Activated CD4-positive, alpha-beta memory T cell treated with anti-CD3 and anti-CD28 coated beads, Interleukin-2, amount 10 ng/mL, durations not matched to agents 7 days and 5 days (primary cell): ENCODE measurements at places on chromosomes 12 and 14.

DNA sequence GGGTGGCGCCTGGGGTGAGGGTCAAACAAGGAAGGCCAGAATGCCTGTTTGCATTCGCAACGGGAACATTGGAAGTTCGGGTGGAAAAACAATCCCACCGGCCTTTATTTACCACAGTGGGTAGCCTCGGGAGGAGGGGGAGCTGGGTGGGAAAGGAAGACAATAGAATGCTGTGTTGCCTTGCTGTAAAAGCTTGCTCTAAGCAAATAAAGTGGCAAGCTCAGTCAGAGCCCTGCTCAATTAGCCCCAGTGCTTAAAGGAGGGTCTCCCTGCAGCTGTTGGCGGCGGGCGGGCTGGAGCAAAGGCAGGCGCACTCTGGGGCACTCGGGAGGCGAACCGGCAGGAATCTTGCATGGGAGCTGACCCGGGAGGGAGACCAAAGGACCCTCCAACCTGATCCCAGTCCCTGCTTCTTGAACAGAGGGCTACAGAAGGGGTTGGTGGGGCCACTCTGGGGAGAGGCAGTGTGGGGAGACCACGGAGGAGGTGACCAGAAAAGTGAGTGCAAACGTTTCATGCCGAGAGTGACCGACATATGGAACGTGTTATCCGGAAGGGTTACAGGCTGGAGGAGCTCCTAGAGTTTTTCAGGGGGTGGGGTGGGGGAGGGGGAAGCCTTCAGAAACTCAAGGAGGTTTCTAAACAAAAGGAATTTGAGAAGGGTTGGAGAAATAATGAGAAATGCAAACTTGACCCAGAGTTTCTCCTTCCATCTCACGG, 48.5 kb downstream of the NTF3 start:
- H3K4me3 ChIP-seq, result no peak overlapping the region
- H3K36me3 ChIP-seq, result no peaks in the 10 kb centered on the region
- H3K27me3 ChIP-seq, result no peaks in the 10 kb centered on the region
- H3K4me1 ChIP-seq, result no peaks in the 10 kb centered on the region
- no peak for DNase-seq

- no peak overlapping the region for H3K27ac ChIP-seq
- DNase-seq, result no peak
- H3K4me3 ChIP-seq, result no peak overlapping the region
- no peaks in the 10 kb centered on the region for H3K4me1 ChIP-seq
Measured at GRCh38 chr14:101233021-101233366, 328.3 kb upstream of the DIO3 start.

DNA sequence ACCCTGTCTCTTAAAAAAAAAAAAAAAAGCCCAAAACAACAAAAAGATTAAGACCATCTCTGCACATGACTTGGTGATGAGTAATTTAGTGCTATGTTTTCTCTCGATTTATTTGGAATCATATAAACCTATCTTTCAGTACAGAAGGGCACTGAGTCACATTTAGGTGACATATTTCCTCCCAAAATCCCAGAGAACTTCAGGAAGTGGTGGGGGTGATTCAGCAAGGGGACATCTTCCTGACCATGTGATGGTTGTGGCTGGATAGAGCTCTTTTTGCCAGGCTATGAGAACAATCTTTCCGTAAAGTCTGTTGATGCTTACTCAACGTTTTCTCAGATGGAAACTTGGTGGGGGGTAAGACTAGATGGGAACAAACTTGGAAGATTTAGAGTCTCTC, 50.0 kb downstream of the PPFIBP1 start:
- no peak overlapping the region for H3K4me3 ChIP-seq
- no peak overlapping the region for H3K27ac ChIP-seq
- DNase-seq, result no peak
- no peaks in the 10 kb centered on the region for H3K4me1 ChIP-seq
- peaks cover under 1% of the 10 kb centered on the region for H3K27me3 ChIP-seq
- H3K36me3 ChIP-seq, result no peaks in the 10 kb centered on the region

GRCh38 chr14:42192738-42193653, 586.3 kb downstream of the LRFN5 start:
- no peaks in the 10 kb centered on the region for H3K4me1 ChIP-seq
- no peak overlapping the region for H3K27ac ChIP-seq
- DNase-seq, result no peak
- no peak overlapping the region for H3K4me3 ChIP-seq
- H3K36me3 ChIP-seq, result no peaks in the 10 kb centered on the region
- no peaks in the 10 kb centered on the region for H3K27me3 ChIP-seq

- no peaks in the 10 kb centered on the region for H3K36me3 ChIP-seq
- DNase-seq, result no peak
- H3K4me1 ChIP-seq, result no peaks in the 10 kb centered on the region
- no peaks in the 10 kb centered on the region for H3K27me3 ChIP-seq
- H3K27ac ChIP-seq, result no peak overlapping the region
Measured at GRCh38 chr12:126095748-126096510, 1030.7 kb downstream of the AACS start.

DNA sequence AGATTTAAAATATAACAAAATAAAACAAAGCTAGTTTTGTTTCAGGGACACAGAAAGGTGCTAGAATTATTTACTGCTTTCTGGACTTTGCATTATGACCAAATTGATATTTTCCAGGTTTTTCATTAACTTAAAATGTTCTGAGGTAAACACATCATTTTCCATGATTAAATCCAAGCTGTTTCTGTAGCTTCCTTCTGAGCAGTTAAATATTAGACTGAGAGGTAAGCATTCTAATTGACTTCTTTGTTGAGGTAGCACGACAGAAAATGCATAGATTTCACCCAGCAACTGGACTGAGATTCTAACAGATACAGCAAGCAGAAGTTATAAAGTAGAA, 98.3 kb downstream of the BMP4 start:
- H3K36me3 ChIP-seq, result no peaks in the 10 kb centered on the region
- no peak for DNase-seq
- no peak overlapping the region for H3K4me3 ChIP-seq
- H3K27ac ChIP-seq, result no peak overlapping the region

- no peak overlapping the region for H3K4me3 ChIP-seq
- peaks cover 48% of the 10 kb centered on the region for H3K4me1 ChIP-seq
- no peak for DNase-seq
- H3K27ac ChIP-seq, result peak overlapping the region; percentile 82
- no peaks in the 10 kb centered on the region for H3K27me3 ChIP-seq
Measured at GRCh38 chr14:35286707-35287106, 5.5 kb upstream of the PSMA6 start.

DNA sequence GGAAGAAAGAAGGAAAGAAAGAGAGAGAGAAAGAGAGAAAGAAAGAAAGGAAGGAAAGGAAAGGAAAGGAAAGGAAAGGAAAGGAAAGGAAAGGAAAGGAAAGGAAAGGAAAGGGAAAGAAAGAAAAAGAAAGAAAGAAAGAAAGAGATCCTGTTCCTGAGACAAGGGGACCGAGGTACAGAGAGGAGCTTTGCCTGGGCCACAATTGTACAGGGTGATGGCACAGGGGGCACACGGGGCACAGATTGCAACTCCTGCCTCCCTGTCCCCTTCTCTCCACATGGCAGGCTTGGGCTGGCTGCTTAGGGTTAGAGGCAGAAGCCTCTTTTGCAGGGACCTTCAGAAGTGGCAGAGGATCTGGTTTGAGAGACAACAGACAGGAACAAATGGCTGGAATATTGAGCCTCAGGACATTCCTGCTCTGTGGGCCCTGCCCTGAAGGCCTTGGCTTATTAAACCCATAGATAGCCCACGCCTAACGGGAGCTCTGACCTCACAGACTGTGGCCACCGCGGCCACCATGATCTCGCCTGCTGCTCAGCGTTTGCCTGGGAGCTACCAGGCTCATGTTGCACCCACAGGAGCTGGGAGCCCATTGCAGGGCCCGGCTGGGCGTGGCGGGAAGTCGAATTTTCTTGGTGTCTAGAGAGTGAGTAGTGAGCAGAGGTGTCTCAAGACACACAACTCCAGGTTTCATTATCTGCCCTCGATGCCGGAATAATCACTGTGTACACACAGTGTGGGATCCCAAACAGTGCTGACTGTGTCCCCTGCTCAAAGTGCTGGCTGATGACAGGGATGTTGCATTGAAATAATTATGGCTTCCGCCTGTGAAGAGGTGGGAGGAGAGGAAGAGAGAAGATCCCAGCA, 147.9 kb upstream of the NCOR2 start:
- no peak overlapping the region for H3K4me3 ChIP-seq
- no peak for DNase-seq
- H3K36me3 ChIP-seq, result no peaks in the 10 kb centered on the region
- H3K27ac ChIP-seq, result no peak overlapping the region
- H3K27me3 ChIP-seq, result peaks cover 58% of the 10 kb centered on the region

DNA sequence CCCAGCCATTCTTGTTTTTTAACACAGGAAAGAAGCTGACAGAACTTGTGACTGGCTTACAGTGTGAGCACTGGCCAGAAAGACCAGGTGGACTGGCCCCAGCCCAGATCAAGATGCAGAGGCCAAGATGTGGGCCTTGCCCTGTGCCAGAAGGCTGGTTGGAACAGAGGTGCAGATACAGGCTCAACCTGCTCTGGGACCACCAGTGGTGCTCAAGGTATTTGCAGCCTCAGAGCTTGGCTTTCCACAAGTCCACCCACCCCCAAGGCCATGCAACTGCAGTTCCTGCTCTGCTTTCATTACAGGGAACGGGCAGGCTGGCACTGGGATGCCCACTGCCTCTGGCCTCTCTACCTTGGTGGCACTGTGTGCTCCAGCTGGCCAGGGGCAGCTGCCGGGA, 23.3 kb downstream of the ZFC3H1 start:
- peaks cover 32% of the 10 kb centered on the region for H3K4me1 ChIP-seq
- DNase-seq, result no peak
- peaks cover 67% of the 10 kb centered on the region for H3K36me3 ChIP-seq
- no peak overlapping the region for H3K27ac ChIP-seq

DNA sequence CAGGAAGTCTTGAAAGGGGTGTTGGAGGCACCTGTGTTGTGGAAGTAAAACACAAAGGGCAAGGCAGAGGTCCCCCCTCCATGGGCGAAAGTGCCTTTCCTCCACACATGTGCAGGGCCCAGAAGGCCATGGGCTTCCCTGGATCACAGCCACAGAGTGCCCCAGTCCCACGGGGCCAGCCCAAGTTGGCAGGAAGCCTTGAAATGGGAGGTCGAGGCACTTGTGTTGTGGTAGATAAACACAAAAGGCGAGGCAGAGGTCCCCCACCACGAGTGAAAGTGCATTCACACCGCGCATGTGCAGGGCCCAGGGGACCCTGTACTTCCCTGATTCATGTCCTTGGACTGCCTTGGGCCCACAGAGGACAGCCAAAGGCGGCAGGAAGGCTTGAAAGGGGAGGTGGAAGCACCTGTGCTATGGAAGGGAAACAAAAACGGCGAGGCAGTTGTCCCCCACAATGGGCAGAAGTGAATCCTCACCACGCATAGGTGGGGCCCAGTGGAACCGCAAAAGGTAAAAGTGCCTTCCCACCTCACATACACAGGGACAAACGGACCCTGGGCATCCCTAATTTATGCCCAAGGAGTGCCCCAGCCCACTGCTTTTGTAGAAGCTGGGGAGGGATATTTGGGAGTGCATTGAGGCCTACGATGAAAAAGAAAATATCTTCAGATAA, 585.4 kb downstream of the ALG10 start:
- no peaks in the 10 kb centered on the region for H3K27me3 ChIP-seq
- H3K36me3 ChIP-seq, result no peaks in the 10 kb centered on the region
- no peak for DNase-seq

GRCh38 chr12:51941011-51941581, 10.4 kb upstream of the ACVR1B start:
- no peak overlapping the region for H3K27ac ChIP-seq
- no peaks in the 10 kb centered on the region for H3K4me1 ChIP-seq
- peaks cover 3% of the 10 kb centered on the region for H3K36me3 ChIP-seq
- H3K4me3 ChIP-seq, result no peak overlapping the region

- DNase-seq, result no peak
- peaks cover 5% of the 10 kb centered on the region for H3K36me3 ChIP-seq
- peaks cover 48% of the 10 kb centered on the region for H3K4me1 ChIP-seq
- peak overlapping the region; percentile 80 for H3K4me3 ChIP-seq
- H3K27ac ChIP-seq, result peak overlapping the region; percentile 94
Measured at GRCh38 chr14:73788317-73788598, 63.4 kb upstream of the PTGR2 start.

DNA sequence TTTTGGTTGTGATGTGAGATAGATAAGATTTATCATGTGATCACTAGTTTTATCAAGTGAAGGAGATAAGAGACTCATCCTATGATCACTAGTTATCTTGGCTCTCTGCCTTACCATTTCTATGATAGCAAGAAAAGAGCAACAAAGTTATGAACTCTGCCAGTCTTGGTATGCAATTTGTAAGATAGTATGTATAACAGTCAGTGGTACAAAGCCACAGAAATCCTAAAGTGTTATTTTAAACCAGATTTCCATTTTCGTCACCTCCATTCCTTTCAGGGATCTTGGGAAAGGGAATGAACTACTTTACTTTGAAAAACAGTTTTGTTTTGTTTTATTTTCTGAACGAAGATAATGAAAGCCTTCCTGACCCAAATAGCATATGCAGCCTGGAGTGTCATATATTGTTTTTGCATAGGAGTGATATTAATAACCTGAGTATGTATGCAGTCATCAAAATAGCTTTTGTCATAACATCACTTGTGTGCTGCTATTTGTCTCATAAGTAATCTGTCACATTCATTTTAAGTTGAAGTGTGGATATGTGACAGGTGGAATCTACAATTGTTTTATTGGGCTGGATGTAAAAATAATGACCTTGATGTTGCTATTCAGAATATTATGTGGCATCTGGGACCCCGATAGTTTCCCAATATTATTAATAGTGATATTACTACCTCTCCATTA, 35.0 kb downstream of the FLRT2 start:
- H3K4me1 ChIP-seq, result no peaks in the 10 kb centered on the region
- no peak overlapping the region for H3K4me3 ChIP-seq
- H3K36me3 ChIP-seq, result no peaks in the 10 kb centered on the region
- no peak overlapping the region for H3K27ac ChIP-seq
- no peak for DNase-seq

GRCh38 chr12:77131977-77132490, 66.7 kb upstream of the E2F7 start:
- no peaks in the 10 kb centered on the region for H3K36me3 ChIP-seq
- H3K27me3 ChIP-seq, result no peaks in the 10 kb centered on the region
- no peak overlapping the region for H3K4me3 ChIP-seq
- DNase-seq, result no peak
- H3K4me1 ChIP-seq, result no peaks in the 10 kb centered on the region

GRCh38 chr14:67595392-67595791, 4.7 kb downstream of the PIGH start:
- peaks cover 26% of the 10 kb centered on the region for H3K4me1 ChIP-seq
- peaks cover 21% of the 10 kb centered on the region for H3K36me3 ChIP-seq
- no peak overlapping the region for H3K4me3 ChIP-seq

- H3K27ac ChIP-seq, result no peak overlapping the region
- no peak for DNase-seq
- no peaks in the 10 kb centered on the region for H3K36me3 ChIP-seq
- H3K27me3 ChIP-seq, result no peaks in the 10 kb centered on the region
Measured at GRCh38 chr12:65511134-65511834, 232.8 kb downstream of the MSRB3 start.
